Naive thymus-derived CD8-positive, alpha-beta T cell (primary cell): ENCODE measurements at places on chromosomes 12 and 14.

GRCh38 chr14:42323426-42323825, 716.8 kb downstream of the LRFN5 start:
- no peak for DNase-seq

DNA sequence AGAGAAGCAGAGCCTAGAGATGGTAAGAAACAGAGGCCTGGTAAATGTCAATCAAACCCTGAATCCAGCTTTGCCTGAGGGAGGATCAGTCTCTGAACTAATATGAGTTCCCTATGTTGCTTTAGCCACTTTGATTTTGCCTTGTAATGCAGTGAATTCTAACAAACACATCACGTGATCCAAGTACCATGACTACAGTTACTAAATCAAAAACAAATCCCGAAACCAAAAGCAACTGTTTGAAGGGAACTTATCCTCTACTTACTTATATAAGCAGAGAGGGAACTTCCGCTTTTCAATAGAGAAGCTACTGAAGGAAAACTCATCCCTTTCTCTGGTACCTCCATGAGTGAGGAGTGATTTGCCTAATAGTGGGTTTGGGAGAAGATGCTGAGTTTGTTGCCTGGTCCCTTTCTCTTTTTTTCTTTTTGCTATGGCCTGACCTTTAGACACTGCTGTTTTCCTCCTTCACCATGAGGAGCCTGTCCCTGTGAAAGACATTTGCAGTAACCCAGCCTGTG, 7.7 kb upstream of the PPTC7 start:
- no peak for DNase-seq

GRCh38 chr12:107553211-107553765, 132.3 kb upstream of the PWP1 start:
- no peak for DNase-seq

- no peak for DNase-seq
These were observed 259.3 kb downstream of the ADAMTS20 start for GRCh38 chr12:43292699-43293098.

DNA sequence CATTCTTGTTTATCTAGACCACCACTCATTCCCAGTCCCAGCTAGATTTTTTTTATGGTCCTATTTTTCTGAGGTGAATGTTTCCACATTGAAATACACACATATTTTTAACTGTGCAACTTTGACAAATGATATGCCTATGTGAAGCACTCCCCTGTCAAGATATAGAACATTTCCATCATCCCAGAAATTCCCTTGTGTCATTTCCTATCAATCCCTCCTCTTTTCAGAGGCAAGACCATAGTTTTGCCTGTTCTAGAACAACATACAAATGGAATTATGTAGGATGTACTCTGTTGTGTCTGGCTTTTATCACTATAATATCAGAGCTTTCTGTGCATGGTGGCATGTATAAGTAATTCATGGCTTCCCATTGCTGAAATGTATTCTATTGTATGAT, 32.7 kb downstream of the TMEM19 start:
- no peak for DNase-seq

DNA sequence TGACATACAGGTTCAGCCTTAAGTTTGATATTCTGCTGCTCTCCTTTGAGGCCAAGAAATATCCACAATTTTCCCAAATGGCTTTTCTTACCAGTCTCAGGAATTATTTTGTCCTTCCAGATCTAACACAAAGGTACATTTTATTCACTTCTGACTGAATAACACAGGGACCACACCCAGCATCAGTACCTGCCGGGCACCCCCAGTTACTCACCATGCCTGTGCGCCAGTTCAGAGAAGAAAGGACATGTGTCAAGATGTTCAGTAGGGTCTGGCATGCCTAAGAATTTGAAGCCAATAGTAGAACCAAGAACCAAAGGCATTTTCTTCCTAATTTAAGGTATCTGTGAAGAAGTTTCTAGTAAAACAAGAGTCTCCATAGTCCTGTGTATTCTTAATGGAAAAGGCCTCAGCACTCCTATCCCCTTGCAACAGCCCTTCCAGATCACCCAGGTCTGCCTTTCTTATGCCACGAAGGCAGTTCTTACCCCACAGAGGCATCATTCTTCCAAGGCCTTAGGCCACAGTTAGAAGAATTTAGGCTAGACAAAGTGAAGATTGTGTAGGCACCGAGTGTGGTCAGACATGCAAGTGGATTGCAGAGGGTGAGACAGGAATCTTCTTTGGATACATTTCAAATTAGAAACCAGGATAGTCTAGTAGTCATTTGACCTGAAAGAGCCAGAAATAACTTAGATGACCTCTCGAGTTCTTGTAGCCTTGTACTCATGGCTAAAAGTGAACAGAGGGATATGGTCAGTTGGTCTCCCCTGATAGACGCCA, 140.1 kb upstream of the HIF1A start:
- DNase-seq: no peak

DNA sequence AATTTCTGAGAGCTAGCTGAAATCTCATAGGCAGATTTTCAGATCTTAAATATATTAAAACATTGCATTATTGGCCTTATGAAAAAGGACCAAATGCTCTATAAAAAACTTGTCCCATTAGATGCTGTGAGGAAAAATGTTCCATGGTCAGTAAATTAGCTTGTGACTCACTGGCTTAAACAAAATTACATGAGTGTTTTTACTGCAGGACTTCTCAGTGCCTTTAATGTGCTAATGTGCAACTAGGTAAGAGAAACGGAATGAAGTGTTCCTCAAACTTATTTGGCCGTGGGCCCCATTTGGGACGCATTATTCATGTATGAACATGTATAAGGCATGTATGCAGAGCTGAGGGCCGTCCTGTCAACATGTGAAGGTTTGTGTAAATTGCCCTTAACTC, 41.7 kb downstream of the MYRFL start:
- no peak for DNase-seq

DNA sequence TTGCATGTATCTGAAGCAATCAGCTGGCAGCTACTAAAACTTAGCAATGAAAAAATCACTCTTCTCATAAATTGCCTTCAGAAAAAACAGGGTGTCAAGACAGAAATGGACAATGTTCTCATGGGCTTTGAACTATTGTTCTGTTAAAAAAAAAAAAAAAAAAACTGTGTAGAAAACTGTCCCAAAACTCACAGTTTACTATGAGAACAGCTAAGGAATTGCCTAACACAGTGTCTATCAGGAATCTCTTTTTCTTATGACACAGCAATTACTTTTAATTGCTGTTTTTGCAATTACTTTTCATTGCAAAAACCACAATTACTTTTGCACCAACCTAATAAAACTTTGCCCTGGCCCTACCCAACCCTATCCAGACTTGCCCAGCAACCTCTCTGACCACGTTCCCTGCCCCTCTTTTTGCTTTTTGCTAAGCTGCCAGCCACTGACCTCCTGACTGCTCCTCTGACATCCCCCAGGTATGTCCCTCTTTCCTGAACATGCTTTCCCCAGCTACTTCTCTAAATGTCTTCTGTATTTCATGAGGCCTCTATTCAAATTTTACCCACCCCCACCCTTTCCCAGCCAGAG, 68.0 kb upstream of the SLCO1C1 start:
- no peak for DNase-seq

DNA sequence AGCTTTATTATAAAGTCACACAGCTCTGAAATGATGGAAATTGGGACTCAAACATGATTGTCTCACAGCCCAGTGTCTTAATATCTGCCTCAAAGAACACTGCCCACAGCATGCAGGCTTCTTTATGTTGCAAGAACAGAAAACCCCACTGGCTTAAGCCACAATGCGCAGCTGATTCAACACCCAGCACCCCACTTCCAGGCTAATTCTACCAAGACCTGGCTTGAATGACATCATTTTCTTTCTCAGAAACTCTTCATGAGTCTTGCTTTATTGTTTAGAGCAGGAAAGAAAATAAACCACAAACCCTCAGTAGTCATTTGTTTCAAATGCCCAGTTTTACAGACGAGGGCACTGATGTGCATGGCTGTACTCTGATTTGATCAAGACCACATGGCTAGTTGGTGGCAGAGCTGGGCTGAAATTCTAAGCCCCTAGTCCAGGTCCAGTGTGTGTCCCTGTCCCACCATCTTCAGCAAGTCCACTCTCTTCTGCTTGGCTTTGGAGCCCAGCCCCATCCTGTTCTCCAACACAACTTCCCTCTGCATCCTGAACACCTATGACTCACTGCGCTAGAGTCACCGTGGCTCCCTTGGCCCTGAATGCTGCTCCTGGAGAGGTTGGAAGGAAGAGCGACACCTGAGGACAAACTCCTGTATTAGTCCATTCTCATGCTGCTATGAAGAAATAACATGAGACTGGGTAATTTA, 50.3 kb upstream of the SRSF5 start:
- no peak for DNase-seq

- DNase-seq: no peak
These were observed 938.5 kb downstream of the TRHDE start for GRCh38 chr12:73210548-73211204.

DNA sequence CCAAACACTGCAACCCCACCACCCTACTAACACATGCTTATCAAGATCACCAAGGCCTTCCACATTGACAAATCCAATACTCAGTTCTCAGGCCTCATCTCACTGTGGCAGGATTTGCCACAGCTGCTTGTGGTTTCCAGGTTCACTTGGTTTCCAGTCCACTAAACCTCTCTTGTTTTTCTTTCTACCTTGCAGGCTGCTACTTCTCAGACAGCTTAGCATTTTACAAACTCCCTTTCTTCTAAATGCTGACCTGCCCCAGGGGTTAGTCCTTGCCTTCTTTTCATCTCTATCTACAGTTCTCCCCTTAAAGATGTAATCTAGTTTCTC, 84.1 kb downstream of the BCAT1 start:
- no peak for DNase-seq

DNA sequence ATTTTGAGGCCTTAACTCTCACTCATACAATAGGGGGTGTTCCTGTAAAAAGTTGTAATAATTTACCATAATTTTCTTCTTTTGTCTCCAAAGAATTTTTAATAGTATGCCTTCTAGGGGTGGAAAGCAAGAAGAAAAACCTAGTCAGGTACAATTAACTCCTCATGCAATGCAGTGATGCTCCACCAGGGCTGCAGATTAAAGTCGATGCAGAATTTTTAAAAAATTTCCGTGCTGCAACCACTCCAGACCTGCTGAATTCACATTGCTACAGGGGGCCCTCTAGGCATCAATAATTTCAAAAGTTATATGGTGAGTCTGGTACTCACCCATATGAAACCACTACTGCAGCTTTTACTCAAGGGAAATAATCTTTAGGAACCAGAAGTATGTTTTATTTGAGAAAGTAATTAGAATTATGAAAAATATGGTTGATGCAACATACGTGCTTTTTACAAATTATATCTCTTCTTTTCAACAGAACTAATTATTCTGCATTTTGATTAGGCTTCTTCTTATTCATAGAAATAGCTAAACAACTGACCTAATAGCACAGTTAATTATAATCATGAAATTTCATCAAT, 353.2 kb downstream of the BCAT1 start:
- no peak for DNase-seq

DNA sequence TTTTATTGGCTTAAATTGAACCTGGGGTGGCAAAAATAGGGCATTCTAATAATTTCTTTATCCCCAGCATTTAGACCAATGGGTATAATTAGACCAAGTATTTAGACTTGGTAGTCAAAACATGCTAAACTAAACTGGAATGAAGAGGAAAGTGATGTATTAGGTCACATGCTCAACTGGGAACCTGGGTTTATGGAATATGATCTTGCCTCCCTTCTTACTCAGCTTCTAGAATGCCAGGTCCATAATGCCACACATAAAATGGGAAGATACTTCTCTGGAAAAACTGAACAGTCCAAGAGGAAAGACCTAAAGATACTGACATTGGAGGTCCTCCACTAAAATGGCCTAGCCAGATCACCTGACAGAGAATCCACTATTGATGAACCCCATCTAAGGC, 6.2 kb upstream of the BIN2 start:
- no peak for DNase-seq

DNA sequence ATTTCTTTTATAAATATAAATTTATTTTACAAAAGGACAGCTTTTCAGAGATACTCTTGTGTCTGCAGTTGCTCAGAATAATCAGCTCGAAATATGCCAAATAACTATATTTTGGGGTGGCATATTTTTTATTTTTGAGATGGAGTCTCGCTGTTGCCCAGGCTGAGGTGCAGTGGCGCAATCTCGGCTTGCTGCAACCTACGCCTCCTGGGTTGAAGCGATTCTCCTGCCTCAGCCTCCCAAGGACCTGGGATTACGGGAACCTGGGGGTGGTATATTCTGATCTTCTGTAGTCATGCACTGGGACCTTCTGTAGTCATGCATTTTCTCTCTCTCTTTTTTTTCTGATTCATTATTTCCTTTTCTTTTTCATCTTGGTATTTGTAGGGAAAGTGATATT, 135.0 kb upstream of the AMIGO2 start:
- no peak for DNase-seq

DNA sequence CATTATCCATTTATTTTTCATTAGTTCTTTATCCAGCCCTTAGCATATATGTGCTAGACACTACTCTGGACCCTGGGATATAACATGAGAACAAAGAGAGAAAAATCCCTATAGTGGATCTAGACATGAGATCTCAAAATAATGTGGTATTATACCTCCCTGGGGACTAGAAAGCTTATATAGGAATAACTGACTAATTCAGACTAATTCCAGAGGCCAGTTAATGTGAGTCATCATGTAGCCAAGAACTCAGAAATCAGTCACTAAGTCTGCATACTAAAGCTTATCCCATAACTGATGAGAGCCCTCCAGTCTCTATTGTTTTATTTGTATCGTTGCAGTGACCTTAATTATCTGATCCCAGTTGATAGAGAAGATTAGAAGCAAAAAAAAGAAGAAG, 267.1 kb upstream of the RGS6 start:
- DNase-seq: no peak

DNA sequence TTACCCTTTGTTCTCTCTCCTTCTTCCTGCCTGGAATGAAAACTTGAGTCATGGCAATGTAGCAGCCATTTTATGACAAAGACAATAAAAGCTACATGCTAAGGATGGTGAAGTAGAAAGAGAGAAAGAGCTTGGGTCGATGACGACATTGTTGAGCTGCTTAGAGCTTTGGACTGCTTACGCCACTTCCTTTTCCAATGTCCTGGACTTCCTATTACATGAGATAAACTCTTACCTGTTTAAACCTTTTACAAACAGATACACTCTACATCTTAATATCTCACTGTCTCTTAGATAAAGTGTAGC, 70.1 kb downstream of the PEBP1 start:
- no peak for DNase-seq
